ENCODE measurements at places on chromosomes 13 and 19.

GRCh38 chr13:113367771-113368170 lies 3.8 kb upstream of the GRTP1 start:
- DNase-seq: no peak

DNA sequence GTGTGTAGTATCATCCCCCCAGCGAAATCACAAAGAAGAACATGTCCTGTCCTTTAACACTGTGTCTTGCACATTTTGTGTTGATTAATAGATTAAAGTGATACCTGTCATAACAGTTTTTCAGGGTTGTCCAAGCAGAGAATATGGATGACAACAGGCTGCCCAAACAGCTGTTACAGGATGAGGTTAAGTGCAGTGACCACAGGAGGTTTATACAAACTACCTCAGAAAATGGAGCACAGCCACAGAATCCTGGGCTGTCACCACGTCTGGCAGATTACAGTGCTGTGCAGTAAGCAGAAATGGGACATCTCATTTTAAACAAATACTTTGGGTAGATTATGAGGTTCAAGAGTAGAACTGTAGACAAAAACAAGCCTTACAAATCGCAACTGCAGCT lies 575.6 kb downstream of the DCT start:
- no peak for DNase-seq

GRCh38 chr19:2734589-2735288 lies 5.1 kb downstream of the SLC39A3 start:
- no peak for DNase-seq

GRCh38 chr19:34787059-34787824 lies 14.2 kb upstream of the ZNF599 start:
- no peak for DNase-seq

DNA sequence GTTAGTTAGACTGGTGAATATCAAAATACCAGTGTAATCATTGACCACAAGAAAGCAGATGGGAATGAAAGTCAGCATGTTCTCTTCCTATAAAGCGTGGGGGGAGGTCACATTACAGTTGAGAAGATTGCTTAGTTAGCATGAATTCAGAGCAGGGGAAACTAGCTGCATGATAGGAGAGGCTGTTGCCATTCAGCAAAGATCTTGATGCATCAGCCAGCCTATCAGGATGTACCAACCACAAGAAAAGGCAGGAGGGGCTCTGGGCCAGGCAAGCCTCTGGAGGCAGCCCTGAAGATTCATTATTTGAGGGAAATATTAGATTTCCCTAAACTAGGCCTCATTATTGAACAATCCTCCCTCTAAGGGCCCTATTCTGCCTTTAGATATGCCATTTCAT lies 5.0 kb upstream of the MTMR6 start:
- DNase-seq: no peak

DNA sequence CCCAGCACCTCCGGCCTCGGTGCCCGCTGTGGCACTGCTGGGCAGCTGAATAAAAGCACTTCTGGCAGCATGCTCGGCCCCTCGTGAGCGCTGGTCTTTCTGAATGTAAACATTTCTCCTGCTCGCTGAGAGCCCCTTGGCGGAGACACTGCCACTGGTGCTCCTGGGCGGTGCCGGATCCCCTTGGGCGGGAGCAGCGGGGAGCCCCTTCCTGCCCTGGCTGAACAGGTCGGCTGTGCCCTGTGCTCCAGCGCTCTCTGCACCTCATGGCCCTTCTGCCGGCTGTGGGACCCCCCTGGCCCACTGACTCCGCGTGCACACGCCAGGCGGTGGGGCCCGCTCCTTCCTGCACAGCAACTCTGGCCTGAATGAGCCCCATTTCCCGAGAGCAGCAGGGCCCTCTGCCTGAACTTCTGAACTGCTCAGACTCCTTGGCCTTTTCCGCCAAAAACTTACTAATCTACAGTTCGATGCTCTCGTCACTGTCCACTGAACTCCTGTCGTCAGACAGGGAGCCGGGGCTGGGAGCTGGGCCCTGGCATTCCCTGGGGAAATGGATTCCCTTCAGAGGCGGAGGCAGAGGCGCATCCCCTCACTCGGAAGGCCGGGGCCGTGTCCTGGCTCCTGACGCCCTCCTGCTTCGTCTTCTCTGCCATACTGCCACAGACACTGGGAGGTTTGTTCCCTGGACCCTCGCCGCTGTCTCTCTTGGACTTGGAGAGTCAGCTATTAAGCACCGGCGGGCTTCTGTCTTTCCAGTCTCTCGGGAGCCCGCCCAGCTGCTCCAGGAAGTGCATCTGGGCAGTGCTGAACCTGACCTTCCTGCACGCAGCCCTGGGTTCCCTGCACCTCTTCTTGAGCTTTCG lies 14.2 kb downstream of the RB1 start:
- DNase-seq: no peak

DNA sequence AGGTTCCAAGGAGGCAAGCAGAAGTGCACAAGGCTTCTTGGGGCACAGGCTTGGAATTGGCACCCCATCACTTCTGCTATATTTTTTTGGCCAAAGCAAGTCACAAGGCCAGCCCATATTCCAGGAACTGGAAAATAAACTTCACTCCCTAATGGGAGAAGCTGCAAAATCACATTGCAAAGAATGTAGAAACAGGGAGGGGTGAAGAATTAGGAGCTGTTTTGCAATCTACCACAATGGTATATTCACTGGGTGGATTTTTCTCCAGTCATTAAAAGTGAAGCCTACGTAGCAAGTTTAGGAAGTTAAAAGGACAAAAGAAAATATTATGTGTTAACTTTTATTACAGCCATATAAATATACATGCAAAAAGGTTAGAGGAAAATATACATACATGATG lies 464.8 kb downstream of the COG6 start:
- DNase-seq: no peak

- no peak for DNase-seq
These were observed 721.0 kb downstream of the PCDH9 start for GRCh38 chr13:66509175-66509574.

GRCh38 chr13:24692561-24692960 lies 12.4 kb downstream of the ATP12A start:
- DNase-seq: peak; percentile 88

DNA sequence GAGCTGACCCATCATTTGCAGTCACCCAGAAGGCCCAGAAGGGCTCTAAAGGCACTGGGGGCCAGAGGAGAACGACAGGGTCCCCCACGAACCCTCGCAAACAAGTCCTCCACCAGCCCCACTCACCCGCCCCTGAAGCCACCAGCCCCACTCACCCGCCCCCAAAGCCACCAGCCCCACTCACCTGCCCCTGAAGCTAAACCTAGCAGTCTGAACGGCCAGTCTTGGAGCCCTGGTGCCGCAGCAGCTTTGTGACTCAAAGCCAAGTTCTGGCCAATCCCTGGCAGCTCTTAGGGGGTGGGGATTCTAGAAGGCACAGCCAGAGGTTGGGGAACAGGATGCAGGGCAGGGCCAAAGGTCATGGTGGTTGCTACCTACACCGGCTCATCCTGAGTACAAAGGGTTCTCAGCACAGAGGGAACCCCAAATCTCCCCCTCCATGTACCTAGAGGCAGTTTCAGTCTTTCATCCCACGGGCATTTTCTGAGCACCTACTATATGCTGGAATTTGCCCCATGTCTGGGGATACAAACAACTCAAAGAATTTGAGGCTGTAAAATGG lies at the start of gene IQCN:
Gene IQCN, minus strand, starts transcription at position 234 of the 562 bp plus-strand sequence. CDS start 4,974 bp downstream, outside the sequence.
- peak; percentile 75 for DNase-seq

- no peak for DNase-seq
These were observed 11.7 kb downstream of the RAP2A start for GRCh38 chr13:97445522-97446187.

- DNase-seq: peak; percentile 73
These were observed 506.7 kb upstream of the NBEA start for GRCh38 chr13:34435338-34435737.

GRCh38 chr19:46787331-46788261 lies 798 bp downstream of the SLC1A5 start:
- DNase-seq: peak; percentile 77

DNA sequence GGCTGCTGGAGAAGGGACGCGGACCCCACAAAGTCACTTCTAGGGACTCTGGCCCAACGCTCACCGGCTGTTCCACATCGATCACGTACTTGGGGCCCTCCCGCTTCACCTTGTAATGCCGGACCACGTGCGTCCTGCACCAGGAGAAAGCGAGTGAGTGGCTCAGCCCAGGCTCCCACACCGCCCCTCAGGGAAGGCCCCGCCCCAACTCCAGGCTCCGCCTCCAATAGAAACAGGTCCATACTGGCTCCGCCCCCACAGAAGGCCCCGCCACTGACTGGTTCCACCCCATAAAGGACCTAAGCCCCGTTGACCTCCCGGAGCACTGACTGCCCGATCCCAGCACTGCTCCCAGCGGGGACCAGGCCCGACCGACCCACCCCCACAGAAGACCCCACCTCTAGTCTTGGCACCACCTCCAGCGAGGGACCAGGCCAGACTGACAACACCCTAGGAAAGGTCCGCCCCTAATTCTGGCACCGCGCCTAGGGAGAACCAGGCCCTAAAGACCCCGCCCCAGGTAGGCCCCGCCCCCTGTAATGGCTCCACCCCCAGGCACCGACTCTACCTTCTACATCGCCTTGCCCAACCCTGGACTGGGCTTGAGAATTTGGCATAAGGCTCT lies 11.3 kb downstream of the STAP2 start:
- DNase-seq: peak; percentile 87

- DNase-seq: no peak
These were observed 945 bp upstream of the CPAMD8 start for GRCh38 chr19:17027535-17027975.

DNA sequence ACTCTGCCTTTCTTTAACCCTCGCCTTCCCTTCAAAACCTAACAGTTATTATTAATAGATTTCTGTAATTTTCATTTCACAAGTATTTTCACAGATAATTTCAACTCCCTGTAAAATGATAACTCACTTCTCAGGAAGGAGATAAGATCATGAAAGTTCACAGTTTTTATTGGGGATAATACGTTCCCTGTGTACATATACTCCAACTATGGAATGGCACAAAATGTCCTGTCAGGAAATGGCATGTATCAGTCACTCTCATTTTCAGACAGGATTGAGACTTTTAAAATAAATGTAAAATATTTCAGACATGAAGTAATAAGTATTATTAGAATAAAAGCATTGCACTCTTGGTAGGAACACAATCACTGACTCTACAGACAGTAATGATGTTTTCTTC lies 932 bp upstream of the TRAPPC2B start:
- DNase-seq: no peak

GRCh38 chr13:27665333-27665732 lies 43.6 kb downstream of the POLR1D start:
- no peak for DNase-seq

- no peak for DNase-seq
These were observed 103.0 kb downstream of the KL start for GRCh38 chr13:33119022-33119781.

GRCh38 chr19:18809149-18809868 lies 18.2 kb upstream of the COMP start:
- no peak for DNase-seq

GRCh38 chr13:105960326-105960725 lies 575.1 kb downstream of the EFNB2 start:
- no peak for DNase-seq

DNA sequence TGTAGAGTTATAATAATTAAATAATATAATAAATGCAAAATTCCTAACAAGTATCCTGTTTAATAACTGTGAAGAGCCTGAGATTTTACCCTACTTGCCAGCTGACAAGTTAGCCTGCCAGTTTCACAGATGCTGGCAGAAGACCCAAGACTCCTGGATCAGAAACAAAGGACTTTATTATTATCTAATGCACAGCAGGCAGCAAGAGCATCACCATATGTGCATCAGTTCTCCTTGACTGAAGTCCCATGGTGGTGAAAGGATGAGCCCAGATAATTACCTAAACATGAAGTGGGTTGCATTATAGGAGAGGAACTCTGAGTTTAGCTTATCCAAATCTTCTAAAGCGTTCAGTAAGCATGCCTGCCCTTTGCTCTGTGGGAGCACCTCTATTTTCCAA lies 39.1 kb upstream of the MTIF3 start:
- DNase-seq: no peak

DNA sequence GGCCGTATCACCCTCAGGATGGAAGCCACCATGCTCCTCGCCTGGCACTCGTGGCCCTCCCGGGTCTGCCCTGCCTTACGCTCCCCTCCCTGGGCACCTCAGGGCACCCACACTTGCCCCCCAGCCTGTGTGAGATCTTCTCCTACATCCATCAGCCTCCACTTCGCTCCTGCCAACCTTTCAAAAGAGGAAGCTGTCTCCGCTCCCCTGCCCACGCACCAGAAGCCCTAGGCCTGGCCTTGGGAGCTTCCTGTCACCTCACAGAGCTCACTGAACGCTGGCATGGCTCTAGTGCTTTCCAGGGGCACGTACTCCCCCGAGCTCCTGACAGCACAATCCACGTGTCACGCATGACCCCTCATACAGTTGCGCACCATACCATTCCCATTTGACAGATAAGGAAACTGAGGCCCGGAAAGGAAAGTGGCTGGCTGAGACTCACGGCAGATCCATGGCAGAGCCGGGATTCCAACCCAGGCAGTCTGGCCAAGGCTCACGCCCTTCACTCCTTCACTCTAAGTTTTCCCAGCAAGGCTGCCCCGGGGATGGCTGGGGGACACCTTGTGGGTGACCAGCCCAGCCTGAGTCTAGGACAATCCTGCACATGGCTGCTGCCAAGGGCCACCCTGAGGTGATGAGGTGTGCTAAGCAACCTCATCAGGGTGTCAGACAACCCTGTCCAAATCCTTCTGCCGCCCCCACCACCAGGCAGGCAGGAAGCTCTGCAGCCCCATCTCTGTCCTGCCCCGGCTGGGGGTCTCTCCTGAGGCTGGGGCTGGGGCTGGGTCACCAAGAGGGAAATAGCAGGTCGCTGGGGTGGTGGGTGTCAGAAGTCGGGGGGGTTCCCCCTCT lies 19.3 kb downstream of the PPP1R12C start:
- DNase-seq: peak; percentile 47
